Stimulated activated CD4-positive, alpha-beta T cell treated with anti-CD3 and anti-CD28 coated beads, Interleukin-4, amount 100 ng/mL, for 48 hours (primary cell): ENCODE measurements at places on chromosomes 7 and 10.
A peak's percentile ranks its signal among the peaks of the same experiment; 100 is the strongest.

DNA sequence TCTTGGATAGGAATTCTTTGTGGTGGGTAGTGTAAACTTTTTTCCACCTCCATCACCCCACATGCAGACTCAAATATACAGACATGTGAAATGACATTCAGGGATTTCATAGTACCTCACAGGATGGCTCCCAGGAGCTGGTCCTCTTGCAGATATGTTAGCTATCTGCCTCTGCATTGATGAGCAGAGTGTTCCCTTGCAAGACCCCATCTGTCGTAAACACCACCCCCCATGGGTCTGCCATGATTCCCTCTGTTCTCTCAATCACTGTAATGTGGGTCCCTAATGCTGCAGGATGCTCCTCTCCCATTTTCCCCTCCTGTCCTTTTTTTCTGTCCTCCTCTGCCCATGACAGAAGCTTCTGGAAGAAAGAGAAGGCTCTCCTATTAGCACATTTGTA lies 391.2 kb upstream of the PODXL start:
- no peak for DNase-seq

- no peak for DNase-seq
Measured at GRCh38 chr10:29841724-29842649, 207.2 kb upstream of the SVIL start.

DNA sequence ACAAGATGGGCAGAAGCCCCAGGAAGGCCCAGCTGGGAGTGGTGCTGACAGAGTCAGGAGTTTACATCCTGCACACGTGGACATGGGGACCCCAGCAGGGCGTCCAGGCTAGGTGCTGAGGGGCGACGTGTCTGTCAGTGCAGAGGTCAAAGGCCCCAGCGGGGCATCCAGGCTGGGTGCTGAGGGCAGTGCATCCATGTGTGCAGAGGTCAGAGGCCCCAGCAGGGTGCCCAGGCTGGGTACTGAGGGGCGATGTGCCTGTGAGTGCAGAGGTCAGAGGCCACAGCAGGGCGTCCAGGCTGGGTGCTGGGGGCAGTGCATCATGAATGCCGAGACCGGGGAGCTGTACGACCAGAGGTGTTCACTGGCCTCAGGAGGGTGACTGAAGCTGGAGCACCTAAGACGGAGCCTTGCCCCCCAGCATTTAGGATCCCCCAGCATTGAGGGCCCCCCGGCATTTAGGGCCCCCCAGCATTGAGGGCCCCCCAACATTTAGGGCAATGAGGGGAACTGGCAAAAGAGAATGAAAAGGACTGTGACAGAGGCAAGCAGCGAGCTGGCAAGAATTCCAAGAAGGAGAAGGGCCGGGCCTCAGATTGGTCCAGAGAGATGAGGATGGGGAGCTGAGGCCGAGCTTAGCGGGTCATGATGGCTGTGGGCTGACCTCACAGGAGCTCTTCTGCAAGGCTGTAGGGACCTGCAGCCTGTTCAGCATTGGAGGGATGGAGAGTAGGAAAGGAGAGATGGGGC lies 474.9 kb downstream of the PTPRN2 start:
- no peak for DNase-seq

- DNase-seq, result no peak
Measured at GRCh38 chr7:45580053-45580872, 6.1 kb downstream of the ADCY1 start.

GRCh38 chr10:11823122-11823988 lies at the start of gene PROSER2:
Gene PROSER2 (plus strand): TSS chr10:11823356. CDS start chr10:11852078, 28,722 bp downstream.
- DNase-seq, result peak; percentile 35

DNA sequence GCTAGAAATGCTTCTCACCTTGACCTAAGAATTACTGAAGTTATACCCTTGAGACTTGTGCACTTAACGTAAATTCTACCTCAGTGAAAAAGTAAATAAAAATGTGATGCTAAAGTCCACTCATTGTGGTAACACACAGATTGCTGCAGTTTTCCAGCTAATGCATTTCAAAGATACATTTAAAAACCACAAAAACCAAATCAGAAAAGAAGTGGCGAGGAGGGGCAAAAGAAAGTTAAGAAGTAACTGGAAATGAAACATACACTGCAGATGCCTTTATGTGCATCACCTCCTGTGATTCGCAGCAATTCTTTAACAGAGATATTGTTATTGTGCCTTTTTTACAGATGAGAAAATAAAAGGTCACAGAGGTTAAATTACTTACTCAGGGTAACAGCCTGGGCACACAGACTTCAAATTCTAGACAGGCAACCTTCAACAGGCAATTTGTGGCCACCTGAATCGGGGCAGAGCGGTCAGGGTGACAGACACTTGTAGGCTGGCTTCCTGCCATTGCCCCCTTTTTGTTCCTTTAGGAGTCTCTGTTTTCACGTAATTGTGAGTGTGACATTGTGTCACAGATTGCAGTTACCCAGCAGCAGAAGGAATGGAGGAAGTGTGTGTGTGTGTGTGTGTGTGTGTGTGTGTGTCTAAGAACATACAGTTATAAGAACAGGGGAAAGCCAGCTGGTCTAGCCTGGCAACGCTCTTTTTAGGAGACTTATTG lies 1.9 kb downstream of the WIPF3 start:
- DNase-seq, result no peak

GRCh38 chr10:124586142-124586541 lies 124.5 kb downstream of the LHPP start:
- DNase-seq, result no peak

DNA sequence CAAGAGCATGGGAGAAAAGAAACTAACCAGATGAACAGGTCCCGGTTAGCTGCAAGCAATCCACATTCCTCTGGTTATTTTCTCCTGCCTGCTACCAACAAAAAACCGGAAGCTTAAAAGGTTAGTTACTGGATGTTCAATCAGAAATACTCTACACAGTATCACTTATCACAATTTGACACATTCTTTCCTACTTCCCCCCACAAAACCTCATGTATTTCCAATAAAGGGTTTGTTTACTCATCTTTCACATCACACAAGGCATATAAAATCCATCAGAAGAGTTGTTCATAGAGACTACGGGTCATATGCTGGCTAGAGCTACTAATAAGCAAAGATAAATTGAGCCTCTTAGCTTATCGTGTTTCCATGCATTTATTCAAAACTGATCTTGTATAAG lies 4.8 kb downstream of the SLC25A28 start:
- no peak for DNase-seq

DNA sequence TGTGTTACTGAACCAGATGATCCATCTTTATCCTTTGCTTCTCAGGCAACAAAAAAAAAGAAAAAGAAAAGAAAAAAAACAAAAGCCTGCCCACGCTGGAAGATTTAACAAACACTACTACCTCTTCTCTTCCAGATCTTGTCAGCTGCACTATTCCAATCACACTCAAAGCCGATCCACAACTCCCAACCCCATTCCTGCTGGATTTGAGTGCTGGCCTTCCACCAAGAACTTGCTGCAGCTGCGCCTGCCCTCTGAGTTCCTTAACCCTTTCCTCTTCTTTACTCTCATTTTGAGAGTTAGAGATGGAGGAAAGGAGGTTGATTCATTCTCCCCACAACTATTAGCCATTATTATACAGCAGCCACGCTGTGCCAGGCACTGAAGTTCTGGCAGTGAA lies 16.0 kb upstream of the ITGA8 start:
- no peak for DNase-seq

- no peak for DNase-seq
Measured at GRCh38 chr7:45224832-45225231, 67.2 kb downstream of the RAMP3 start.

DNA sequence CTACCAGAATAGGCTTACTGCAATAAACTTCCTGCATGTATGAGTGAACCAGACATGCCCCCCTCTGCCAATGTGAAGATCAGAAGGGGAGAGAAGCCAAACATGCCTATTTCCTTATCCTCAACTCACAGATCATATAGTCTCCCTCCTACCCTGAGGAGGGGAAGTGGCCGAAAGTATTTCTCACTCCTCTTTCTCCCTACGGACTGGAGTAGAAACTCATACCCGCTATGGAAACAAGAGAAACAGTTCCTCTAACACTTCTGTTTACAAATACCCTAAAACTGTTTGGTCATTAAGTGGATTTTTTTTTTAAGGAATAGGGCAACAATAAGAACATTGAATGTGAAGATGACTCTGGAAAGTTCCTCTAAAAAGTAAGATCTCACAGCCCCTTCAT lies 31.4 kb downstream of the CCNJ start:
- no peak for DNase-seq

DNA sequence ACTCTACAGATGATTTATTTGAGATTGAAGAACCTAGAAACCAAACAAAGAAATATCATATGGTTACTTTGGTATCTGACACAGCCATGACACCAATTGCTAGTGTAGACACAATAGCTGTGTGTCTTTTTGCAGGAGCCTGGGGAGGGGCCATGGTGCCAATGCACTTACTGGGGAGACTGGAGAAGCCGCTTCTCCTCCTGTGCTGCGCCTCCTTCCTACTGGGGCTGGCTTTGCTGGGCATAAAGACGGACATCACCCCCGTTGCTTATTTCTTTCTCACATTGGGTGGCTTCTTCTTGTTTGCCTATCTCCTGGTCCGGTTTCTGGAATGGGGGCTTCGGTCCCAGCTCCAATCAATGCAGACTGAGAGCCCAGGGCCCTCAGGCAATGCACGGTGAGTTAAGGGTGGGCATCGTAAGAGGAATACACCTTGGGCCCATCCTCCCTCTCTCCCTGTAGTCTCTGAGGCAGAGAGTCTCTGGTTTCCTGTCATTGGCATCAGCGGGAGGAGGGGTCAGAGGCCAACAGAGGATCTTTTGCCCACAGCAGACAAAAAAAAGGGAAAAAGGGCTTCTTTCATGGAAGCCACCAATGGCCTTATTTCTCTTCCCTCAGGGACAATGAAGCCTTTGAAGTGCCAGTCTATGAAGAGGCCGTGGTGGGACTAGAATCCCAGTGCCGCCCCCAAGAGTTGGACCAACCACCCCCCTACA lies 1.2 kb downstream of the TMEM139 start:
- no peak for DNase-seq

DNA sequence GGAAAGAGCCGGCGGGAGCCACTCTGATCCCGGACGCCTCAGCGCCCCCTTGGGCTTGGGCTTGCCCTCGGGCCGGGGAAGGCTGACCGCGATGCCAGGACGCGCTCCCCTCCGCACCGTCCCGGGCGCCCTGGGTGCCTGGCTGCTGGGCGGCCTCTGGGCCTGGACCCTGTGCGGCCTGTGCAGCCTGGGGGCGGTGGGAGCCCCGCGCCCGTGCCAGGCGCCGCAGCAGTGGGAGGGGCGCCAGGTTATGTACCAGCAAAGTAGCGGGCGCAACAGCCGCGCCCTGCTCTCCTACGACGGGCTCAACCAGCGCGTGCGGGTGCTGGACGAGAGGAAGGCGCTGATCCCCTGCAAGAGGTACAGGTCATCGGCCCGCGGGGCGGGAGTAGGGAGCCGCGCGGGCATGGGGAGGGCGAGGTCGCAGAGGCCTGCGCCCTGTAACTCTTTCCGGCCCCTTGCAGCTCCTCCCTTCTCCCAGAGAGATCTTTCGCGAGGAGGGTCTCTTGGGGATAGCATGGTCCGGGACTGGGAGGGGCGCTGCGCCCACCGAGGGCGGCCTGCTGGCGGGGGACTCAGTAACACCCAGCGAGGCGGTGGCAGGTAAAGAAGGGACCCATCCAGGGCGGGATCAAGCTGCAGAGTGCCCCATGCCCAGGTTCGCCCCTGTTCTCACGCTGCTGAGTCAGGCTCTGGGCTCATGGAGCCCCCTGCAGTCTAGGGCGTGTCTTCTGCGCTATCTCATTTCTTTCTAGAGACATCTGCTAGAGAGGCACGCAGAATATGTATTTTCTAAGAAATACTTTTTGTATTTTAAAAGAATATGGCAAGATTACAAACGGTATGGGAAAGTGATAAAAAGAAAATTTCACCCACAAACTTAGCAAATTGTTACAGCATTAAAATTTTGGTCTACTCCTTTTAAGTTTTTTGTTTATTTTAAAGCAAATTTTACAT lies 687 bp downstream of the EPDR1 start:
- DNase-seq, result no peak

- no peak for DNase-seq
Measured at GRCh38 chr10:107971973-107972372, 807.5 kb upstream of the SORCS1 start.

GRCh38 chr10:44925224-44925623 lies 14.1 kb downstream of the TMEM72 start:
- DNase-seq, result no peak

DNA sequence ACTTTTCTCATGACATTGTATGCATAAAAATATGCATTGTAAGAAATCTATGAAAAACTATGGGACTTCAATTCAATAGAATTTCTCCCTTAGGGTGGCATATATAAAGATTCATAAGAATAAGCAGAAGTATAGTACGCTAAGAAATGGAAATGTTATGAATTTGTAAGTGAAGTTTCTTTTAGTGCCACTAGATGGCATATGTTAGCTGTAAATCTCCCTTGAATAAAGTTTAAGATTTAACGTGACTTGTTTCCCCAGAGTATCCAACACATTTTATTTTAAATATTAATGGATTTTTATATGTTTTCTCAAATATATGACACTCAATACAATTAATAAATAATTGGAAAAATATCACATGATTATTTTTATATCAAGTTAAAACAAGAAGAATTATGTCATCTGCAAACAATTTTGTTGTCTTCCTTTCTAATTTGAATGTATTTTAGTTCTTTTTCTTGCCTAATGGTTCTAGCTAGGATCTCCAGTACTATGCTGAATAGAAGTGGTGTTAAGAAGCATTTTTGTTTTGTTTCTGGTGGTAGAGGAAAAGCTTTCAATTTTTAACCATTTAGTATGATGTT lies 287.2 kb downstream of the HGF start:
- no peak for DNase-seq

DNA sequence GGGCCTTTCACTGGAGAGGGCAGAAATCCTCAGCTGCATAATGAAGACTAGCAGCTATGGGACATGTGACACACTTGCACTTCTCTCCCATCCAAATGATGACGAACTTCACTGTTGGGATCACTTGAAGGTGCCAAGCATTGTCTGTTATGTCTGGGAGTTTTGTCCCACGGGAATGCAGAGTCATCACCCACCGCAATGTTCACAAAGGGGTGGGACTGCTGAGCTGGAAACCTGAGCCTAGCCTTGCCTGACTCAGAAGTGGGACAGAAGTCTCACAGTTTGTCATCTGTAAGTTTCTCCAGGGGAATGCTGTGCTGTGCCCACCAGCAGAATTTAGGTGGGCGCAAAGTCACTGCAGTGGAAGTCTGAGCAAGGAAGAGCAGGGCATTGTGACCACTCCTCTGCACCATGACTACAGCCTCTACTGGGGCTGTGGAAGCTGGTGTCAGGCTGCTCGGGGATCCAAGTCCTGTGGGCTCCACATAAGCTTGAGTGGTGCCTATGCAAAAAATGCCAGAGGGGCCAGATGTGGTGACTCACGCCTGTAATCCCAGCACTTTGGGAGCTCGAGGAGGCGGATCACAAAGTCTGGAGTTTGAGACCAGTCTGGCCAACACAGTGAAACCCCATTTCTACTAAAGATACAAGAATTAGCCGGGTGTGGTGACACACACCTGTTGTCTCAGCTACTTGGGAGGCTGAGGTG lies 472.0 kb upstream of the CNTNAP2 start:
- no peak for DNase-seq
